ENCODE measurements at places on chromosomes 7 and 10.
A peak's percentile ranks its signal among the peaks of the same experiment; 100 is the strongest.

- DNase-seq: no peak
These were observed 411.1 kb upstream of the MBL2 start for GRCh38 chr10:53183733-53184132.

DNA sequence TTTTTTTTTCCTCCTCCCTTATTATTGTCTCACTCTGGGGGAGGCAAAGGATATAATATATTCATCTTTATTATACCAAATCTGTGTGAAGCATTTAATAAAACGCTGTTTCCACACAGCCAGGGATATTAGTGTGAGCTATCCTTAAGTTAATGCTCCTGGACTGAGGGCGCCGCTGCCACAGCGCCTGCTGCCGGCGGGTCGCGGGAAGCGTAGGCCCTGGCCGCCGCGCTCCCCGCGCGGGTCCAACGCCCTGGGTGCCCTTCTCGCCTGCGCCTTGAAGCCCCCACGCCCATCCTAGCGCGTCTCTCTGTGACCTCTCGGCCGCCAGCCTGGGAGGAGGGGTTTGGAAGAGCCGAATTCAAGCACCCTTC is 9.5 kb upstream of the LBX1 start:
- peak; percentile 63 for DNase-seq

- DNase-seq: no peak
These were observed 151.6 kb downstream of the CACNA2D1 start for GRCh38 chr7:82291931-82292330.

- DNase-seq: peak; percentile 51
These were observed 1.3 kb downstream of the GALNT17 start for GRCh38 chr7:71133232-71133622.

DNA sequence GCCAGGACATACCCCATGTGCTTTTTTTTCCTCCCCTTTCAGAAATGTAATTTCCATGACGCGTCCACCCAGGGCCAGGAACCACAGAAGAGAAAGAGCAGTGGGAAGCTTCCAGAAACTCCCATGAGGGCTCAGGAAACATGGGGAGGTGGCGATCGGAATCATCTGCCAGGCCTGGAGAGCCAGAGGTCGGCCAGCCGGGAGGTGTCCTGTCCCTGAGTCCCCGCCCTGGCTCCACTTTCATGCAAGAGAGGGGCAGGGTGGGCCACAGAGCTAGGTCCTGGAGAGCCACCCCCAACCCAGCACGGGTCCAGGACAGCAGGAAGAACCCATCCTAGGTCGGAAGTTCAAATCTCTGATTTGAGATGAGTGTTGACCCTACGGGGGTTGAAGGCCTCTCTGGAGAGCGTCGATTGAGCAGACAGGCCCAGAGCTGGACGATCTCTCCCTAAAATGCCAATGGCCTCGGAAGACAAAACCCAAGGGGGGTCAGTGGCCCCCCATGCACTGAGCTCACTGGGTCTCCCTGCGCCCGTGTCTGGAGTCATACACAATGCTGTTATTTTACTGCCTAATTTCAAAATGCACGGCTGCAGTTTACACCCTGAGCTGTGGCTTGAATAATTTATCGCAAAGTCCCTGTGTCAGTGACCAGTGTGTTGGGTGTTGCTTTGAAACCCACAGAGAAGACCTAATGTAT is 594.1 kb downstream of the PTPRN2 start:
- DNase-seq: no peak

DNA sequence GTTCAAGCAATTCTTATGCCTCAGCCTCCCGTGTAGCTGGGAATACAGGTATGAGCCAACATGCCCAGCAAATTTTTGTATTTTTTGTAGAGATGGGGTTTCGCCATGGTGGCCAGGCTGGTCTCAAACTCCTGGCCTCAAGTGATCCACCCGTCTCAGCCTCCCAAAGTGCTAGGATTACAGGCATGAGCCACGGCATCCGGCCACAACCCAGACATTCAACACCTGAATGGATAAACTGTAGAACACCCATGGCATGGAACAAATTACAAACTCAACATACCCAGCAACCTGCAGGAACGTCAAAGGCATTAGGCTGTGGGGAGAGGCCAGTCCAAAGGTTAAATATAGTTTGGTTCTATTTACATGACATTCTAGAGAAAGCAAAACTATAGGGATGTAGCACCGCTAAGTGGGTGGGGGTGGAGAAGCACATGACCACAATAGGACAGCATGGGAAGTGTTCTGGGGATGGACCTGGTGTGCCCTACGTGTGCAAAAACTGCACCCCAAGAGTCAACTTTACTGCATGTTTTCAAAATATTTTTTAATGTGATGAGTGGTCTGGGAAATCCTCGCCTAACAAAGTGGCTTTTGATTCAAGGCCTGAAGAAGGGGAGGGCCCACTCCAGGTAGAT is 6.5 kb upstream of the PGAM2 start:
- no peak for DNase-seq

DNA sequence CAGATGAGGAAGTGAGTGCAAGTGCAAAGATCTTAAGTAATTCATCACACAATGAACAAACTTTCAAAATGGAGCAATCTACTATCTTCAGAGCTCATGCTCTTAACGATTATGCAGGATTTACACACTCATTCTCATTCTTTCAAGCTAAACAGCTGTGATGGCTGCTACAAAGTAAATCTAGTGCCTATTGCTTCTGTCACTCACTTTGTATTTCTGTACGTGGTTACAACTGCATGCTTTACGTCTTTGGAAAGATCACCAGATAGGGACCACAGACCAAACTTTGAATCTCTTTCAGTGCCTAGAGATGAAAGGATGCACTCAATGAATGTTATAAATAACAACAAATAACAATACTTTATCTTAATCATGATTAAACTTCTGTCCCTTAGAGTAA is 194.6 kb downstream of the MAGI2 start:
- no peak for DNase-seq

DNA sequence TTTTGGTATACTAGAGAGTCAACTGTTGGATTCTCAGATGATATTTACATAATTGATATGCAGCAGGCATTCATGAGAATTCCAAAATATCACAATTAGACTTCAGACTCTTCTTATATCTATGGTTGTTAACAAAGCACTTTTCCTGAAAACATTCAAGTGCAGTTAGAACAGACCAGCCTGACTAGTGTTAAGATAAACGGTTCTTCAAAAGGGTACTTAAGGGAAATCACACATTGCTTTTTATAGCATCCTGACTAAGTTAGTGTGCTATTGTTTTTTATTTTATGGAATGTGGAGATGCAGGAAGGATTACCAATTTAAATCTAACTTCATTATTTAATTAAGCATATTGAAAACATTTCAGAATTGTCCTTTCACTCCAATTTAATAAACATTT is 405.1 kb downstream of the PLXDC2 start:
- no peak for DNase-seq

DNA sequence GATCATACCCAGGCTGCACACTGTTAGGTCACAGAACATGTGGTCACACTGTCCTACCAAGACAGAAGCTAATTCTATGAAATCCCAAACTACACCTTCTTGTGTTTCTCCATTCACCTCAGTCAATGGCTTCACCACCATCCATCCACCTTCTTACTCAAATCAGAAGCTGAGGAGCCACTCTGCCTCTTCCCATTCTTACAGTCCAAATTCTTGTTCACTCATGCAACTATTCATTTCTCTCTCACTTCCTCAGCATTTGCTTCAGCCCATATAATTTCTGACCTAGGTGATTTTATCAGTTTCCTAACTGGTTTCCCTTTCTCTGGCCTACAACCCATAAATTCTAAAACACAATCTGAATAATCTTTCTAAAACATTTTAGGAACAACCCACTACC is 229.2 kb downstream of the LRRN3 start:
- no peak for DNase-seq

DNA sequence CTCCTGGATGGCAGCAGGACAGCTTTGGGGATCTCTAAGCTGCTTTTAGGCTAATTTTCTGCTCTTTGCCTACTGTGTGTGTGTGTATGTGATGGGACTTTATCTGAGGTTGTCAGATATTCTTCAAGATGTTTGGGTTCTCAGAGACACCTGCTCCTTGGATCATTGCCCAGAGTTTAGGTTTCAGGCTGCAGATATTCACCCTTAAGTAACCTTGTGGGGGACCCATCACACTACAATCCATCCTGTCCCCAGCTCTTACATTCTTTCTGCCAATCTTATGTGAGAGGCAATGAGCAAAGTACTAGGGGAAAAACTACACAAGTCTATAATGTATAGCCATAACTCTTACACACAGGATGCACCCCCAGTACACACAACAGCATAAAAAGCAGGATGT is 263.0 kb upstream of the ZWINT start:
- no peak for DNase-seq

GRCh38 chr7:132436121-132436520 is 140.1 kb downstream of the PLXNA4 start:
- no peak for DNase-seq

GRCh38 chr10:131519723-131520605 is 208.4 kb upstream of the TCERG1L start:
- DNase-seq: no peak

DNA sequence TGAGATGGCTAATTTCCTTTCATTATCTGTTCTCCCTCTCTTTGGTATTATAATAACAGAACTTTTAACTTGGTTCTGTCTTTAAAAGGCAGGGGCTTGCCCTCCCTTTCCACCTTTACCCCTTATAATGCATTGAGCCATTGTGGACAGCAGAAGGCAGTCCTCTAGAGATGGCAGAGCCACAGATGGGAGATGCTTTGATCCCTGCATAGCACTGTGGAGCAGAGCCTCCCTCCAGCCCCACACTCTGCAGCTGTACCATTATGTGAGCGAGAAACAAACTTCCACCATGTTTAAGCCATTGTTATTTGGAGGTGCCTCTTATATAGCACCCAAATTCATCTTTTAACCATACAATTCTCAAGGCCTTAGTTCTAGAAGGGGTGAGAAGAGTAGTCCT is 78.4 kb downstream of the SEC23IP start:
- DNase-seq: no peak

- DNase-seq: no peak
These were observed 107.2 kb upstream of the MKI67 start for GRCh38 chr10:128233422-128233821.

DNA sequence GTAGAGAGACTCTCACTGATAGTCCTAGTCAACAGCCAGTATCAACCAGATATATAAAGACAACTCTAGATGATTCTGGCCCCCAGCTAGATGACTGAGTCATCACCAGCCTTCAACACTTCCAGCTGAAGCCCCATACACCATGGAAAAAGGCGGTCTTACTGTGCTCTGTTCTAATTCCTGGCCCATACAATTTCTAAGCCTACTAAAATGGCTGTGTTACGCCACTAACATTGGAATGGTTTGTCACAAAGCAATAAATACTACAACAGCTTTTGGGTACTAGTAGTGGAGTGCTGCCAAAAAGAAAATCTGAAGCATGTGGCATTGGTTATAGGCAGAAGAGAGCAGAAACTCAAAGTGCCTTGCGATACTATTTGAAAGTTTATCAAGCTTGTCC is 13.0 kb upstream of the TES start:
- no peak for DNase-seq

DNA sequence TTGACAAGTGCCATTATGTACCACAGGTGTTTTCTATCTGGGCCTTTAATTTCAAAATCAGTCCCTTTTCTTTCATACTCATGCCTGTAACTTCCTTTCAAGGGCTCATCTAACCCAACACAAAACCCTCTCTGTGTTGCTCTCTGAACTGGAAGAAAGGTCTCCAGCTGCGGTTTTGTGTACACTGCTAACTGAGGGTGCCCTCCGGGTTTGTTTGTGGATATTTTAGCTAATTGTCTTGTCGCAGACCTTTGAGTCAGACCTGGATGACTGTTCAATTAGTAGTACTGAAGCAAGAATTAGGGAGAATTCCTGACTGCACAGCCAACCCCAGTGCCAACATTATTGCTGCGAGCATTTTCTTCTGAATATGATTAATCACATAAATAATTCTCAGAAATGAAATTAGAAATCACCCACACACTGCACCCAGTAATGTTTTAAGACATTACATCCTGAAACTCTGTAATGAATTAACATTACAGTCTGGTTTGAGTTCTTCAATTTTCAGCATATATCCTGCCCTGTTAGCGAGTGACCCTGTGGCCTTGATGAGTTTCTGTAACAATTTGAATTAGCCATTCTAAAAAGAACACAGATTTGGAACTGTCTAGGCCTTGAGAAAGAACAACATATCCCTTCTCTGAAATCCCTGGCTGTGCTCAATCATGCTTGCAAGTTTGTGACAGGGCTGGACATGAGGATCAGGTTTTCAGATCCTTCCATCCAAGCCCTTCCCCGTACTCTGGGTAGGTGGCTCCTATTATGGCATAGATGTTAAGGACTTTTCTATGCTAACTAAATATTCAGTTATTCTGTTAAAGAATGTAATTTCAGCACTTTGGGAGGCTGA is 460.1 kb downstream of the PLXDC2 start:
- no peak for DNase-seq

DNA sequence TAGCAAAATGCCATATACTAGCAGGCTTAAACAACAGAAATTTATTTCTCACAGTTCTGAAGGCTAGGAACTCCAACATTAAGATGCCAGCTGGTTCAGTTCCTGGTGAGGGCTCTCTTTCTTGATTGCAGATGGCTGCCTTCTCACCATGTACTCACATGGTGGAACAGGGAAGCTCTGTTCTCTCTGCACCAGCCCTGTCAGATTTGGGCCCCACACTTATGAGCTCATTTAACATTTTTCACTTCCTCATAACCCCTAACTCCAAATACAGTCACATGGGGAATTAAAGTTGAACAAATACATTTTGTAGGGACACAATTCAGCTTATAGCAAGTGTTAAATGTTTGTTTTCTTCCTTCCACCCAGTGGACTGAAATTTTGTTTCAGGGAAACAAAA is 218.6 kb upstream of the TAC1 start:
- no peak for DNase-seq

GRCh38 chr7:104241538-104242209 is 33.9 kb upstream of the ORC5 start:
- DNase-seq: no peak

GRCh38 chr10:81096558-81096957 is 558.9 kb downstream of the SH2D4B start:
- no peak for DNase-seq

DNA sequence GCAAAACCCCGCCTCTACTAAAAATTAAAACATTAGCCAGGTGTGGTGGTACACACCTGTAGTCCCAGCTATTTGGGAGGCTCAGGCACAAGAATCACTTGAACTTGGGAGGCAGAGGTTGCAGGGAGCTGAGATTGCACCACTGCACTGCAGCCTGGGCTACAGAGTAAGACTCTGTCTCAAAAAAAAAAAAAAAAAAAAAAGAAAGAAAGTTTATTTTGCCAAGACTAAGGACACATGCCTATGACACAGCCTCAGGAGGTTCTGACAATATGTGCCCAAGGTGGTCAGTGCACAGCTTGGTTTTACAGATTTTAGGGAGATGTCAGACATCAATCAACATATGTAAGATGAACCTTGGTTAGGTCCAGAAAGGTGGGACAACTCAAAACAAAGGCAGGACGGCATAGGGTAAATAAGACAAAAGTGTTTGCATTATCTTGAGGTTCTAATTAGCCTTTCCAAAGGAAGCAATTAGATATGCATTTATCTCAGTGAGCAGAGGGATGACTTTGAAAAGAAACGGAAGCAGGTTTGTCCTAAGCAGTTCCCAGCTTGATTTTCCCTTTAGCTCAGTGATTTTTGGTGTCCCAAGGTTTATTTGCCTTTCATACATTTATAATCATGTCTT is 20.7 kb upstream of the OTUD1 start:
- peak; percentile 66 for DNase-seq

- no peak for DNase-seq
These were observed 23.9 kb downstream of the KIN start for GRCh38 chr10:7763929-7764328.

GRCh38 chr7:1972744-1973143 is 260.0 kb downstream of the MAD1L1 start:
- DNase-seq: no peak

- no peak for DNase-seq
These were observed 305.0 kb downstream of the PTEN start for GRCh38 chr10:88168171-88169036.
